Smooth muscle cell of the brain vasculature (primary cell): ENCODE measurements at places on chromosomes 2 and 18.

GRCh38 chr18:36073676-36074075, 6.3 kb upstream of the RPRD1A start:
- DNase-seq = no peak

DNA sequence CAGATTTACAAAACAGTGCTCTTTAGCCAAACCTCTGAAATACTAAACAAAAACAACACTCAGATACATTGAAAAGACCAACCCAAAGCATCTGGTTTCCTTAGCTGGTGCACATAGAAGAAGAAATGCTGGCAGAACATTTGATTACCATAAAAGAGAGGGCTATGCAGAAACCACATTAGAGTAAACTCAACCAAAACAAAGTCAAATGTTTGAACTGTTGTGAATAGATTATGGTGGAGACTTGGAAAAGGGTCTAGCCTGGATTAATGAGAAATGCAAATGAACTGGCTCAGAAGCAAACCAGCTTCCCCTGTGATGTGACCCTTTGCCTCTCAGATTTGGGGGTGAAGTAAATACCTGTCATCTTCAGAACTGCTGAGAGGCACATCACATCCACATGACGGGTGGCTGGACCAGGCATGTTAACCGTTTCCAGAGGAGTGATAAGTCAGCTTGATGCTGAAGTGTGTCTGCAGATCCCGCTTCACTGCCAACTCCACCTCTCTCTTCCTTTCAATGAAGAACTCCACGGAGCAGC, 153.0 kb downstream of the NRP2 start:
- DNase-seq = no peak

GRCh38 chr2:23091900-23092299, 293.1 kb upstream of the KLHL29 start:
- DNase-seq = no peak

GRCh38 chr18:72541871-72542332, 2.2 kb downstream of the CBLN2 start:
- DNase-seq = no peak

GRCh38 chr2:174158003-174158402, 90.3 kb downstream of the OLA1 start:
- DNase-seq = no peak

DNA sequence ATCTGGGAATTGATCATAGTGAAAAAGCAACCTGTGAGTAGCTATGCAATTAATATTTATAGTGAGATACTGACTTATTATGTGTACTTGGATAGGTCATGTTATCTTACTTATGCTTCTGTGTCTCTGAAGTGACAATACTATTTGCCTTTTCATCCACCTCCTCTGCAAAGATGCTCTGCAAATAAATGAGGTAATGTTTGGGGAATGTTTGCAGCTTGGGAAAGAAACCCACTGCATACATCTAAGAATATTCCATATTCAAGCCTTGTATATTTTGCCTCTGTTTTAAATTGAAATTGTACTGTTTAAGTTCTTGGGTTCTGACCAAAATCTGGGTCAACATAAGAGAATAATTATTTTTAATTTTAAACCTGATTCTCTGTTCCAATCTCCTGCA, 217.4 kb upstream of the DTNA start:
- DNase-seq = no peak

DNA sequence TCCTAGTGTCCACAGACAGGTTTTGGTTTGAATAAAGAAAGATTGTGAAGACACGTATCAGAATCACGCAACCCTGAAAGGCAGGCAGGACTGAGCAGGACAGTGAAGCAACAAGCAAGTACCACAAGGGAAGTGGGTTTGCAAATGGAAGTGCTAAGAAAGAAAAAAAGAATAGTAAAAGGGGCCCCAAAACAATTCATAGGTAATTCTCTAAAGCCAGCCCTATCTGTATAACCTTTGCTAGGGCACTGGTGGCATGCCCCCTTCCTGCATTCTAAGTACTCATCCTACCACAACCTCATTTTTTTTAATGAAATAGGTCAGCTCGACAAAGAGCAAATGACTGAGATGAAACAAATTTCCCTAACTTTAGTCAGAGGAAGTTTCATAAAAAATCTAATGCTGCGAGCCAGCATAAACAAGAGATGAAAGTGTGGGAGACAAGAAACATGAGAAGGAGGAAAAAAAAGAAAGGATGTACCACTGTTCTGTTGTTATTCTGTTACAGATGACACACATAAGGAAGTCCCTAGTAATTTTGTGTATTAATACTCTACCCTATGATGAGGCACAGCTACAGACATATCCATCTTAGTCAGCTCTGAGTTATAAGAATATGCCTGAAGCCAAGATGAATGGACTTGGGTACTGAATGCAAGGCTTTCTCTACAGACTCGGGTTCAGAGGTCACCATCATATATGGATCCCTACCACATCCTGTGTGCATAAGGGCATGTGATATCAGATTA, 32.2 kb downstream of the IKZF2 start:
- DNase-seq = peak; percentile 45

- no peak for DNase-seq
These were observed 1432.2 kb upstream of the ACVR2A start for GRCh38 chr2:146412625-146413024.

- no peak for DNase-seq
These were observed 128.4 kb downstream of the ATL2 start for GRCh38 chr2:38248707-38249106.

- no peak for DNase-seq
These were observed 1.6 kb upstream of the LRRFIP1 start for GRCh38 chr2:237625777-237626176.

- no peak for DNase-seq
These were observed 369.1 kb downstream of the SETBP1 start for GRCh38 chr18:45049578-45050319.

DNA sequence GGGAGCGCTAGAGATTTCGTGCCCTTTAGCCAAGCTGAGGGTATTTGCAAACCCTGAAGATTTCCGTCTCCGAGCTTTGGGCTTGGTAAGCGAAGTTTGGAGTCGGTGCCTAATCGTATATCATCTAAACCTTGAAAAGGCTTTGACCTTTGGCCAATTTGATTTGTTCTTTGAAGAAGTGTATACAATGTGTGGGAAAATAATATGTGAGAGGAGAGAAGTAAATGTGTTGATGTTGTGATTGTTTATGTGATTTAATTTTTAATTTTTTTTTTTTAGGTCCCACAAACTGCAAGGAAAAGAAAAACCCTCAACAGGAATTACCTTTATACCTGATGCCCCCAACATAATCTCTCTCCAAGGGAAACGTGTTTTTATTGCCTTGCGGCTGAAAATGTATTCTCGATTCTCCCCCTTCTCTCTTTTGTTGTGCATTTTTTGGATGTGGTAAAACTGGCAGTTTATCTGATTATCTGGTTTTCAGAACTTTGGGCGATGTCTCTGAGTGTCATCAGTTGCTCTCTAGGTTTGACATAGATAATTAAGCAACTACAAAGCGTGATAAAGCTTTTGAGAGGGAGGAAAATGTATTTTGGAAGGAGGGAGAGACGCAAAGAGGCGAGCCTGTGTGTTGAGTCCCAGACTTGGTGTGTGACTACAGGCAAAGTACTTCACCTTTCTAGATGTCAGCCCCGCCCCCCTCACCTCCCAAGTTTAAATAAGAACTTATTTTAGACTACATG, 912 bp upstream of the FBXO11 start:
- no peak for DNase-seq

- DNase-seq = no peak
These were observed 175.7 kb downstream of the ETAA1 start for GRCh38 chr2:67572721-67573435.

DNA sequence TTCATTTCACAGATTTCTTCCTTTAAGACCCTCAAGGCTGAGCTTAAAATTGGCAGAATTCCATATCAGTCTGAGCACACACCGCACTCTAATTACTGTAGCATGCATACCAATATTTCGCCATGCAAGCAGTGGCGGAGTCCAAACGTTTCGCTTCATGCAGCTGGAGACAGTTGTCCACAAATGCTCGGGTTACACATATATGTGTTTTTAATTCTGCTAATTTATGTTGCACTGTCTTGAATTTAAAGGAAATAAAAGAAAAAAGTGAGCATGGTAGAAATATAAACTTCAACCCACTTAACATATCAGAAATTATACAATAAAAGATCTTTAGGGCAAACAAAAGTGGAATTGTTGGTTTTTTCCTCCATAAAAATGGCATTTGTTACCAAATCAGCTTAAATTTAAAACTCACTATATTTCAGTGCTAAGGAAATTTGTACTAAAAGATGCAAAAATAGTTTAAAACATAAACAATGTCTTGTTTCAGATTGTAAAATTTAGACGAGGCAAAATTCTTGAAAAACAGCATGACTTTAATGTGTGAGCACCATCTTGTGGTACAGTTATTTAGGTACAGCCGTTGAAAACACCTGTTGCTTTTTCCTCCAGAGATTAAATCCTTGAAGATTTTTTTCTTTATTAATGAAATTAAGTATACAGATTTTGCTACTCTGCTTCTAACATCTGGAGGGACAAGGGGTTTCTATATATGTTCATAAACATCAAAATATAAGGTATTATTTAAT, 24.1 kb upstream of the KANSL1L start:
- peak; percentile 12 for DNase-seq

DNA sequence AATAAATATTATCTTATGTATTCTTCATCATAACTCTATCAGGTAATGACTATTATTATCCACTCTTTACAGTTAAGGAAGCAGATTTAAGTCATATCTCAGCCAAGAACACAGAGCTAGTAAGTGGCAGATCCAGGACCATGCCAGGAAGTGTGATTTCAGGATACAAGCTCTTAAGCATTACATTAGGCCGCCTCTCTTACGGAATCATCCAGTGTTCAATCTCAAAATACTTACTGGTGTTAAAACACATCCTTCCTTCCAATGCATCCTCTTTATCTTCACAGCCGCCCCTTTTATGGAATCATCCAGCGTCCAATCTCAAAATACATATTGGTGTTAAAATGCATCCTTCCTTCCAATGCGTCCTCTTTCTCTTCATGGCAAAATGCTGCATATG, 14.7 kb upstream of the RGPD4 start:
- no peak for DNase-seq

DNA sequence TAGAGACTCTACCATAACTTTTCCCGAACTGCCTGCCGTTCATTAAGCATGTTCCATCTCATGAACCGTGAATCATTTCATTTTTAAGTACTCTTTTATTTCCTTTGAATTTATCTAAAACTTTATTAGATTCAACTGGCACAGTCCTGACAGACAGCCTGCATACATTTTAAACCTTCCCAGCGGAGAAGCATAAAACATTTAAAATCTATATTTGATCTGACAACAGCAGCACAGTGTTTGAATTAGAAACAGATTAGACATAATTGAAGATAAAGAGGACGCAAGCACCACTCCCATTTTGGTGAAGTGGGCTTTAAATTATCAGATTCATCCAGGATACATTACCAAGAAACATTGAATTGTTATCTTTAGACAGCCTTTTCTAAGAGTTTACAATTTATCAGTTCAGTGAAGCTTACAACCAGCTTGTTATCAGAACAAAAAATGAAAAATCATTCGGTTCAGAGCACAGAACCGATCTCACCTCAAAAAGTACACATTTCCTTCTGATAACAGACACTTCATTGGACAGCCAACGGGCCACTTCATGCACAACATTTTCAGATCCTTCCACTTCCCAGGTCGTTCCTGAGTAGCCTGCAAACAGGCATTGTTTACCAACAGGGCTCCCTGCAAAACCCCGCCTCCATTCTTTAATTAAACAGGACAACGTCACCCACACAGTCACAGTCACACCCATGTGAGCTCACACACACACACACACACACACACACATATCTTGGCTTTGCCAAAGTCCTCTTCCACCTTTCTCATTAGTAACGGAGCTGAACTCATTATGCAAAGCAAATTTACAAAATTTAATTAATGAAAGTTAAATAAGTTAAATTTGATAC, 171.2 kb downstream of the SP3 start:
- no peak for DNase-seq

DNA sequence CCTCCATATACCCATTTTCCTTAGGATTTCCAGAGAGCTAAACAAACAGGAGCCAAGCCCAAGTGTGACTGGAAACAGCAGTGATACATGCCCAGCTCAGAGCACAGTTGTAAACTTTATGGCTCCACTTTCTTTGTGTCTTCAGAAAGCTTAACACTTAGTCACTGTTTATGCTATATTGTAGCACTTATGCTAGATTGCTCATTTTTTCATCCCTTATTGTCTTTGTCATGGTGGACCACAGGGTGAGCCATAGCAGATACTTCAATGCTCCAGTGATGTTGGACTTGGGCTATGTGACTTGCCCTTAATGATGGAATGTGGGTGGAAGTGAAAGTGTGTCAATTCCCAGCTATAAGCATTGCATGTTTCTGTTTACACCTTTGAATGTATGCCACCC, 401.6 kb downstream of the METTL4 start:
- DNase-seq = no peak

DNA sequence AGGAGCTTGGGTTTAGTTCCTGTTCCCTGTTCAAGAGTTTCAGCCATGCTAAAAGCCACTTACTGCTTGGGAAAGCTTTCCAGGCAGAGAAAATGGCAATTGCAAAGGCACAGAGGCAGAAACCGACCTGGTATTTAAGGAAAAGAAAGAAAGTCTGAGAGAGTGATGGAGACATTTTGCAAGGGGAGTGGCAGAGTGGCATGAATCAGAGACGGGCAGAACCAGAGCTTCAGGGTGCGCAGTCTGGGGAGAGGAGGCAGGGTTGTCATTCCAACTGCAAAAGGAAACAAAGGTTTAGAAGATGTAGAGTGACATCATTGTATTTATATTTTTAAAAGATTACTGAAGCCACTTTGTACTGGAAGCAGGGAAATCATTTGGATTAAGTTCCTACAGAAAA, 14.9 kb upstream of the GNAL start:
- no peak for DNase-seq

DNA sequence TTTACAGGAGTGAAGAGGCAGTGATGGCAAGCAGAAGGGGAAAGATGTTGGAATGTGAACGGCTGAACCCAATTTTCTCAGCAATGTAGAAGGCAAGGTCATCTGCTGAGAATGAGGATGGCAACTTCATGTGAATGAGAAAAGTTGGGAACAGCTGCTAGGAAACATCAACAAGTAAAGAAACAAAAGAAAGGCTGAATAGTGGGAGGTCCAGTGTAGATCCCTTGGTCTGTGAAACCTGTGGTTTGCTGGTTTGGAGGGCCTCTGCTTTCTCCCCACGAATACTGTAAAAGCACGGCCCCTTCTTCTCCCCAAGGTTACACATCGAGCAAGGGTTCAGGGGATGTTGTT, 27.4 kb downstream of the MARCHF4 start:
- no peak for DNase-seq

- no peak for DNase-seq
These were observed 7.9 kb upstream of the CFAP36 start for GRCh38 chr2:55511508-55512124.
